ENCODE measurements at places on chromosomes 3 and 15. TPM values are rescaled to one million over a fixed set of nuclear protein-coding genes. Genes with fewer than 3 reads are reported as not detected.

- peak; percentile 69 for DNase-seq
Observed at GRCh38 chr3:187101184-187102072, 37.9 kb downstream of the RPL39L start.

DNA sequence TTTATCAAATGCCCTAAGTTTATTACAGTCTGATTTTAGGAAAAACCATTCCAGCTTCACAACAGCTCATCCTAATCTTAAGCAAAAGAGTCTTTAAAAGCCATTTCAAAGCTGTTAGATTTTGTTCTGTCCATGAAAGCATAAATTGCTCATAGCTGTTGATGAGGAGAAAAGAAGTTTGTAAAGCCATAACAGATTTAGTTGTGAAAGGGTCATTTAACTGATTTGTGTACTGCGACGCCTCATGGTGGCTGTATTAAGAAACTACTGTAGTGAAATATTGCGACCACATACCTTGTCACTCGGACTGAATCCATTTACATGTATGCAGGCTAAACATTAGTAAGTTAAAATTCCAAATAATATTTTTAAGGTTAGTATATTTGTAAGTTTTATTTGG lies 20.9 kb downstream of the BBX start:
- no peak for DNase-seq

GRCh38 chr15:36831904-36832287 lies 252.5 kb downstream of the CDIN1 start:
- no peak for DNase-seq

DNA sequence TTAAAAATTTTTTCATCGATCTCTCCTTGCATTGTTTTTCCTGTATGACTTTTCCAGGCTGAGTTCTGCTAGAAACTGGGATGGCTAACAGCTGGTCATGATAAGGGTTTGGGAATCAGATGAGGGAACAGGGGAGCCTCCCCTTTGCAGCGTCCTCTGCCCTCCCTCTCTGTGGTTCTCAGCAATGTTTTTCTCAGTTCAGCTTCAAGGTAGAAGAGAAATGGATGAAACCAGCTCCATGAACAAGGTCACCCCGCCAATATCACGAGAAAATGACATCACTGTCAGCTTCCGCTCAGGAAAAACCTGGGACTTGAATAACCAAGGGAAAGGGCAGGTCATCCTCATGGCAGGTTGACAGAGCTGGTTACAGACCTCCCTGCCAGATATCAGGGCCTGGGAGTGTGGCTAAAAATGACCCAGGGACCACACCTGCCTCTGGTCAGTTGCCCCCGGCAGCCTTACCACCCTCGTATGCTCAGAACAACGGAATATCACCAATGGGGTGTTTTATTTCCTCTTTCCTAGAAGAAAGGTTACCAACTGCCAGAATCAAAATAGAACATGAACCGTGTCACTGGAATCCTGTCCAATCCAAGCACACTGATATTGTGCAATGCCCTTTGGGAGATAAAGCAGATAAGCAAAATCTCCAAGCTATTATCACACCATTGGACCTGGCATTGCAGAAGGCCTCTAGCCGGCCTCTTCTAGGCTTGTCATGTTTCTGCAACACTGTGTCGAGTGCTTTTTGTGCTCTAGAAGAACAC lies 26.1 kb downstream of the LSM3 start:
- no peak for DNase-seq

DNA sequence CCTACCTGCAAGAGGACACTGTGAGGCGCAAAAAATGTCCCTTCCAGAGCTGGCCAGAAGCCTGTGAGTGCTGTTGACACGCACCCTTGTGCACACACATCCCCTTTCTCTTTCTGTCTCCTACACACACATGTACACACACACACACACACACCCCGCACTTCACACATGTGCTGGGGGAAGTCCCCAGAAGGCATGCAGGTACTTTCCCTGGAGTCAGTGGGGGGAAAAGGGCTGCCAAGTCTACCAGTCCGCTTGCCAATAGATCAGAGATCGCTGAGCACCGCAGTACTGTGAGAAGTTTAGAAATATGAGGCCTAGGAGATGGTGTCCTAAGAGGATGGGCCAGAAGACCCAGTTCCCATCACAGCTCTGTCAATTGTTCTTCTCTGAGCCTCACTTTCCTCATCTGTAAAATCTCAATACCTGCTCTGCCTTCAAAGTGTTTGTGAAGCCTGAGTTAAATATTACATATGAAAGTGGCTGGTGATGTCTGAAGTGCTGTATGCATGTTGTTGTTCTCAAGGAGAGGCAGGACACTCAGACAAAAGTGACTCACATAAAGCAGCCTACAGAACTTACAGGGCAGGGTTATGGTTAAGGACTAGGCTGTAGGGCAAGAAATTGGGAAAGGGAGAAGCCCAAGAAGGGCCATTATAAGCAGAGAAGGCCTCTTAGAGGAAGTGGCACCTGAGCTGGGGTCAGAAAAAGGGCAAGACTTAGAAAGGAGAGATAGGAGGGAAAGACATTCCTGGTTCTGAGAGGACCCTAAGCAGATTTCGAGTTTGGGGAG lies 6.8 kb downstream of the IL17RE start:
- no peak for DNase-seq

DNA sequence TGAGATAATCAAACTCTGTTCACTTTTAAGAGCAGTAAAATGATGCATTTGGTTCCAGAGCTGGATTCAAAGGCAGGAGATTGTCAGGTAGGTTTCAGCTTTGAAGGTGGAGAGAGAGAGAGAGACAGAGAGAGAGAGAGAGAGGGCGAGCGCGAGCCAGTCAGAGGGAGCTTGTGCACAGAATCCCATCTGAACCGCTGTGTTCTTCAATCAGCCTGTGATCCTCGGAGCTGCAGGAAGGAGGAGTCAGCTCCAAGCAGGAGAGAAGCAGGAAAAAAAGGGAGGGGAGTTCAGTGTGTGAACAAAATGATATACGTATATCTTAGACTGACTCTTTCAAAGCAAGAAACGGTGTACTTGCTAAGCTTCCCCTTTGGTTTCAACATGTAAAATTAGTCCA lies at the start of gene GPR149:
Gene GPR149 (minus strand): TSS at position 177 of the 400 bp plus-strand sequence. CDS start 575 bp downstream, outside the sequence.
- no peak for DNase-seq

GRCh38 chr3:187850258-187850921 lies 105.1 kb upstream of the BCL6 start:
- no peak for DNase-seq

- no peak for DNase-seq
Observed at GRCh38 chr3:56725175-56725574, 42.1 kb upstream of the TASOR start.

GRCh38 chr3:66428733-66429132 lies 72.1 kb downstream of the LRIG1 start:
- DNase-seq = peak; percentile 36

DNA sequence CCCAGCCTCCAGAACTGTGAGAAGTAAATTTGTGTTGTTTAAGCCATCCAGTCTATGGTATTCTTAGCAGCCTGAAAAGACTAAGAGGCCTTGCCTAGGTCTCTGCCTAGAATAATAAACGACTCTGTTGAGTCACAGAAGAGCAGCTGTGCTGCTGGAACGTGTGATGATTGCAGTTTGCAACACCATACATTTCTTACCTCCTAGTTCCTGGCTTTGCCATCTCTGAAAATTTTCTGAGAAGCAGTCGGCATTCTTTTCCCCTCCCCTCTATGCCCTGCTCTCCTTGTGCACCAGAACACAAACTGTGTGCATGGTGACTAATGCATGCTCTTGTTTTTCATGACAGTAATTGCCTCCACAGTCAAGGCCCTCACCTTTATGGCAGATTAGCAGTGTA lies 301.3 kb downstream of the IL20RB start:
- no peak for DNase-seq

GRCh38 chr15:89329329-89330084 lies 5.1 kb downstream of the POLG start:
- no peak for DNase-seq

GRCh38 chr3:81097889-81098288 lies 663.6 kb downstream of the GBE1 start:
- no peak for DNase-seq

GRCh38 chr15:76916369-76916768 lies 11.2 kb upstream of the SCAPER start:
- DNase-seq = no peak

GRCh38 chr3:128554465-128555097 lies 61.6 kb upstream of the GATA2 start:
- no peak for DNase-seq

DNA sequence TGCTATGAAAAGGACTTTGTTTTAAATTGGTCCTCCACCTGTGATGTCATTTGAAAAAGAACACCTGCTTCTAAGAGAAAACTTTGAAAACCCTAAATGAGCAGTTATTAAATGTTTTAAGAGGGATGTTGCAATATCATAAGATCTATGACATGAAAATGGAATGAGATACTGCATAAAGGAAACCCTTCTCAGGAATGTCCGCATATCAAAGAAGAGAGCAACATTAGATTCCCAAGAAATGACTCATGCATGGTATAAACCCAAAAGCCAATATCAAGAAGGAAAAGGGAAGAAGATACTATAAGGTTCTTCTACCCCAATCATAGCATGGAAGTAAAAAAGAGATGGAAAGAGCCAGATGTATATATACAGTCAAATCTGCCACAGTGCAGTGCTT lies 627.5 kb upstream of the LMCD1 start:
- DNase-seq = no peak

DNA sequence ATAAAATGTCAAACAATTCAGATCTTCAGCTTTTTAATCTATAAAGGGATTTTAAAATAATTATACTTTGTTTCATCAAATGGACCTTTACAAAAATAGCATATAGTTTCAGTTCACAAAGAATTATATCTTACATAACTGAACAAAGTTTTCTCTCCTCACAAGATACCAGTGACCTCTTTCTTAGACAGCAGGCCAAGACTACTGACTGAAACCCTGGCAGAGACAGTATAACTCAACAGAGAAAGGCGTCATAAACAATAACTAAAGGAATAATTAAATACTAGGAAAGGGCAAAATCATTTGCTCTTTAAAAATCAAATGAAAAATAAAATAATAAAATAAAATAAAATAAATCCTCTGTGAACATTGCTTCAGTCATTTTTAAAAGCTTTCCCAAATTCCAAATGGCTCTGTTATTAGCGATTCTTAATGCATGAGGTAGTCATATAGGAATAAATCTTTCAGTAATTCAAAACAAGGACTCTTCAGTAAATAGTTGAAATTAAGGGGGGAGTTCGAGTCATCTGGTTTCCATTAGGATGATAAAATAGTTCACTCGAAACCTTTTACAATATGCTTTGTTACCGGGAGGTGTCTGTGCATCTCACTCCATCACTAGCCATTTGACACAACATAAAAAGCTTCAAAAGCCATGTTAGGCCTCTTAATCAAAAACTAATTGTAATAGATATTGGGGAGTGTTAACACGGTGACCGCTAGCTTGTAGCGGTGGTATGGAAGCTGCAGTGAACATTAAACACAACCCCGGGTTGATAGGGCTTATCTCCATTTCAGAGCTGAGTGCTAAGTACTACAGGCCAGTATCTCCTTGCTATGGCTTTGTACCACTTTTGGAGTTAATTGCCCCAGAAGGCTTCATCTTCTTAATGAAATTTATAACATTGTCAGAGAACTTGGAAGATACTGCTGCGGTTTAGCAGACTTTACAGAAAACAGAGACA lies 142.9 kb upstream of the NR2F2 start:
- no peak for DNase-seq

GRCh38 chr15:96232335-96232734 lies 98.2 kb upstream of the NR2F2 start:
- DNase-seq = no peak

GRCh38 chr15:72098040-72098439 lies 19.9 kb downstream of the MYO9A start:
- no peak for DNase-seq

GRCh38 chr15:74176262-74177214 lies 3.0 kb downstream of the ISLR start:
- peak; percentile 25 for DNase-seq

DNA sequence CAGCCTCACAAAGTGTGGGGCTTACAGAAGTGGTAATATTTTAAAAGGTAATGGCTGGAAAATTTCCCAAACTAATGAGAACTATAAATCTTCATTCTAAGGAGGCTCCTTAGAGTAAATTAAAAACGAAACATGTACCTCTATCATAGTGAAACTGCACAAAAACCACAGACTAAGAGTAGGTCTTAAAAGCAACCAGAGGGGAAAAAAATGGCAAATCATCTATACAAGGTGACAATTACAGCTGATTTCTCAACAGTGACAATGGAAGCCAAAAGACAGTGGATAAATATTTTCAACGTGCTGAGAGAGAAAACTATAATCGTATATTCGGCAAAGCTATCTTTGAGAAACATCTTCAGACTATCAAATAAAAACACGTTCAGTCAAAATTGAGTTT lies 20.6 kb downstream of the HEG1 start:
- DNase-seq = no peak

DNA sequence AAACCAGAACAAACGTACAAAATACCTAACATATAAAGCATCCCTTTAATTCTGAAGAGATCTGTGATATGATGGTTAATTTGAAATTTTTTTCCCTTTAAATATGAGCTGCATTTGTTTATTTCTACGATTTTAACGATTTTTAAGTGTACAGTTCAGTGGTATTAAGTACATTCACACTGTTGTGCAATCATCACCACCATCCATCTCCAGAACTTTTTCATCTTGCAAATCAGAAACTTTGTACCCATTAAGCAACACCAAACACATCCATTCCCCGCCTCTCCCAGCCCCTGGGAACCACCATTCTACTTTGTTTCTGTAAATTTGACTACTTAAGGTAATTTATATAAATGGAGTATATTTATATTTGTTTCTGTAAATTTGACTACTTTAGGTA lies 51.5 kb downstream of the MAP4 start:
- DNase-seq = no peak

DNA sequence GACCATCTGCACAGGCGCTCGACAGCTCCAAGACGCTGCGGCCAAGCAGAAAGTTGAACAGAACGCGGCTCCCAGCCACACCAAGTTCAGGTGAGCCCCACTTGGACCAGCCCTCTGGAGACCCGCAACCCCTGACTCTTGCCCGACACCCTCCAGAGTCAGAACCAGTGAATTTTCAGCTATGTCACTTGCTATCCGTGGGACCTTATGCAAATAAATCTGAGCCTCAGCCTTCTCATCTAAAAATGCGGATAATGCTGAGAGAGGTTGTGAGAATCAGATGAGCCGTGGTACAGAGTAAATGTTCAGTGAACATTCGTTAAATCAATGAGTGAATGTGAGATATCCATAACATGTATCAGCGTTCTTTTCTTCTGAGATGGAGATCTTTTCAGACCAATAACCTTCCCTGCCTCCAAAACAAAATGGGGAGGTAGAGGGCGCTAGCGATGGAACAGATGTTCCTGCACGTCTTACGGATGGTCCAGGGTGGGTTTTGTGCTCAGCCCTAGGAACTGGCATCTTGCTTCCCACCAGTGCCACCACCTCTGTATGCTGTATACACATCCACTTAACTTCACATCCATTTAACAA lies 524 bp downstream of the MRPS11 start:
- DNase-seq = no peak

PLOD2 gene
- polyA plus RNA-seq = 68.5 TPM

ARF4 gene
- 214 TPM for polyA plus RNA-seq

SLC24A5 gene
- 0.14 TPM for polyA plus RNA-seq

PDZRN3 gene
- 88.6 TPM for polyA plus RNA-seq

PRR20G gene
- not detected for polyA plus RNA-seq

EFHB gene
- polyA plus RNA-seq = 0.99 TPM

GATM gene
- polyA plus RNA-seq = 21.4 TPM

PLA1A gene
- 0.70 TPM for polyA plus RNA-seq

All from left lung (tissue), 14 donors.